ENCODE measurements at places on chromosomes 11 and 22.

DNA sequence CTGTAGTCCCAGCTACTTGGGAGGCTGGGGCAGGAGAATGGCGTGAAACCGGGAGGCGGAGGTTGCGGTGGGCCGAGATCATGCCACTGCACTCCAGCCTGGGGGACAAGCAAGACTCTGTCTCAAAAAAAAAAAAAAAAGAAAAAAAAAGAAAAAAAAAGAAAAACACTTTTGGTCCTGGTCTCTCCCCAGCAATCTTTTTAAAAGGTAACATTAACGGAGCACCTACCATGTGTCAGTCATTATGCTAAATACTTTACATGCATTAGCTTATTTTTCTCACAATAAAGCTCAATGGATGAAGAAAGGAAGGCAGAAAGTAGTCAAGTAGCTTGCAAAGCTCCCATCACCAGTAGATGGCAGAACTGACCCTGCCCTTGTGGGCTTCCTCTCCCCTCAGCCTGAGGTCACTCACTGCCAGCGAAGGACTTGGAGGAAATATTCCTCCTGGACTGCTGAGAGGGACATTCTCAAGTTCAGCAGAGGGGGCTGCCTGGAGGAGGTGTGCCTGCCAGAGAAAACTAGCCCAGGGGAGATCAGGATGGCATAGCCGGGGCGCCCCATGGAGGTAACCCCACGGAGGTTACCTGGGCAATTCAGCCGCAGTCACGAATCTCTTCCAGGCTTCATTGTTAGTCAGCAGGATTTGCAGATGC is 15.5 kb downstream of the APOL3 start:
- DNase-seq, result peak; percentile 42

- no peak for DNase-seq
These were observed 11.6 kb upstream of the OLFML1 start for GRCh38 chr11:7473717-7474116.

DNA sequence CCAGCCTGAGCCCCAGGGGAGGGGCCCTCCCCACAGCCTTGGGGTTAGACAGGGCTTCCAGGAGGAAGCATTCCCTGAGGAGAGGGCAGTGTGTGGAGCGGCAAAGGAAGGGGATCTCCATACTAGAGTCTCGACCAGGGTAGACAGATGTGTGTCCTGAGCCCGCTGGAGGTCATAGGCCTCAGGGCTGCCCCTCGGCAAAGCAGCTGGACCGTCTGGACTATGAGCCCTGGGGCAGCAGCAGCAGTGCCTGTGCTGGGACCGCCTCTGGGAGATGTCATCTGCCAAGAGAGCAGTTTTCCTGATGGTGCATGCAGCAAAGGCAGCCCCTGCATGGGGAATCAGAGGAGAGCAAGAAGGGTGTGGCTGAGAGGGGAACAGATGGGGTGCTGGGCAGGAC is 20.8 kb upstream of the TCF20 start:
- DNase-seq, result no peak

DNA sequence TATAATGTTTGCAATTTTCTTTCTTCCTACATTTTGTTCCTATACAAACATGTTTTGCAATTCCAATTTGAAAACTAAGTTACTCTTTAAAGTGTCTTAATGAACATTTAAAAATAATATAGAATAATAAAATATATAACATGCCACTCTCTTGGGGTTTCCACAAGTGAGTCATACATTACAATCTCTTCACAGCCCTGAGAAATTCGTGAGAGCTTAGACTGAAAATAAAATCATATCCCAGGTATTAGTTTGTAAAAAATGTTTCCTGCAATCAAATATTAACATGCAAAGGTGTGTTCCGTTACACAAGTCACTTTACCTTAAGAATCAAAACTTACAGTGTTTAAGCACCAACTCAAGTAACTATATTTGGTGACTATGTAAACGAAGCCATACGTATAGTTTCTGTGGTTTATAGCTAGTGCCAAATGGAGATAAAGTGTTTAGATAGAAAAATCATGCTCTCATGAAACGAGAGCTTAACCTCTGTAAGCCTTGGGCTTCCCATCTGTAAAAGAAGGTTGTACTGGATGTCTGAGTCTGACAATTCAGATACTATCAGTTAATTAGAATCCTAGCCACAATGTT is 253.6 kb upstream of the ANO3 start:
- DNase-seq, result peak; percentile 16

GRCh38 chr11:26651916-26652315 is 69.9 kb downstream of the SLC5A12 start:
- DNase-seq, result peak; percentile 28

- peak; percentile 24 for DNase-seq
These were observed 50.1 kb downstream of the FBLN1 start for GRCh38 chr22:45552580-45553350.

GRCh38 chr11:64900263-64900678 is 16.7 kb downstream of the ATG2A start:
- DNase-seq, result peak; percentile 89

DNA sequence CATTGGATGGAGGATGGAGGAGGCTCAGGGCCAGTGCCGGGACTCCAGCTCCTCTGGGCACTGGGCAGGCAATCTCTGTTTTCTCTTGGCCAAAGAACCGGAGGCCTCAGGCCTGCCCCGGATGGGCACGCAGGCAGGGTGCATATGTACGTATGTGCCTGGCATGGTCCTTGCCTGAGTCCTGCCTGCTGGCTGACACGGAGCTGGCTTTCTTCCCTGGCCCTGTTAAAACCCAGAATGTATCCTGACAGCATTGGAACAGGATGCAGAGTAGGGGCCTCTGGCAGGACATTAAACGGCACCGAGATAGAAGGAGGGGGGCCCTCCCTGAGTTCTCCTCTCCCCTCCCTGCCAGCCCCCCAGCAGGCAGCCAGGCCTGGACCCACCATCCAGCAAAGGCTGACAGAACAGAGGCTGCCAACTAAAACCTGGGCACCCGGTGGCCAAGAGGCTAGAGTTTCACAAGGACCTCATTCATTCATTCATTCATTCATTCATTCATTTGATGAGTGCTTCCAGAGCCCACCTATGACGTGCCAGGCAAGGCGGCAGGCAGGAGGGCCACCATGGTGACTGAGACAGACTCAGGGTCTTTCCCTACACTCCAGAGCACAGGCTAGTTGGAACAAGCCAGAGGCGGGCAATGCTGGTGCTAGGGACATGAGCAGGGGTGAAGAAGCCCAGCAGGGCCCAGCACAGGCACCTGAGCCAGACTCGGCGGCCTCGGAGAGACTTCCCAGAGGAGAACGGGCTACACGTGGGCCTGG is 28.8 kb downstream of the FLRT1 start:
- DNase-seq, result peak; percentile 60

- no peak for DNase-seq
These were observed 29.2 kb downstream of the CPT1A start for GRCh38 chr11:68812526-68812925.

GRCh38 chr11:116791002-116791812 is 472 bp downstream of the APOA5 start:
- peak; percentile 61 for DNase-seq

- peak; percentile 83 for DNase-seq
These were observed 2.1 kb downstream of the WEE1 start for GRCh38 chr11:9575260-9576240.

GRCh38 chr22:27839057-27839660 is 37.6 kb upstream of the MN1 start:
- DNase-seq, result no peak

GRCh38 chr11:98835335-98835734 is 185.4 kb upstream of the CNTN5 start:
- DNase-seq, result no peak

DNA sequence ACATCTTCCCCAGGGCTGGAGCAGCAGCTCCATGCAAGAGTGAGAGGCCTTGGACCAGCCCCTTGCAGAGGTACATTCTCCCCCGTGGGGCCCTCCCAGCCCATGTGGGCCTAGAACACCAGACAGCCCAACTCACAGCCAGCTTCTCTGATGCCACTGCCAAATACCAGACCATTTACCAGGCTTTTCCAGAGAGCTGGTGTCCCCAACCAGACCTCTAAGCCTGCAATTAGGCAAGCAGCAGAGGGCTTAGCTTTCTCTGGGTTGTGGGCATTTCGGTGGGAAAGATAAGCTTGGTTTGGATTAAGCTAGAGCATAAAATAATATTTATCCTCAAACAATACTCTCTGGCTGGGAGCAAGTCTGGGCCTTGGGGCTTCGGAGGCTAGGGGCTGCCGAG is 75.6 kb downstream of the TP53I11 start:
- no peak for DNase-seq

GRCh38 chr22:29314537-29315285 is 786 bp downstream of the RASL10A start:
- no peak for DNase-seq

DNA sequence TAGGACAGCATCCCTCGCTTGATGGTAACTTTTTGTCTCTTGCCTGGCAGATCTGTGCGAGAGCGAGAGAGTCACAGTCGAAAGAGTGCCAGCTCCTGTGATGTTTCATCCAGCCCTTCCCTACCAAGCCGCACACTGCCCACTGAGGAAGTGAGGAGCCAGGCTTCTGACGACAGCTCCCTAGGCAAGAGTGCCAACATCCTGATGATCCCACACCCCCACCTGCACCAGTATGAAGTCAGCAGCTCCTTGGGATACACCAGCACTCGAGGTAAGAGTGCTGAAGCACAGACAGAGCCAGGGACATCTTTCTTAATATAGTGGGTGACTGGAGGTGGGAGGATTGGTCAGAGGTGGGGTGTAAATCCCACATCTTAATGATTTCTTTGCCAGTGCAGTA is 61.1 kb downstream of the DEPDC5 start:
- no peak for DNase-seq

- DNase-seq, result no peak
These were observed 97.0 kb upstream of the PRR5 start for GRCh38 chr22:44604991-44605390.

DNA sequence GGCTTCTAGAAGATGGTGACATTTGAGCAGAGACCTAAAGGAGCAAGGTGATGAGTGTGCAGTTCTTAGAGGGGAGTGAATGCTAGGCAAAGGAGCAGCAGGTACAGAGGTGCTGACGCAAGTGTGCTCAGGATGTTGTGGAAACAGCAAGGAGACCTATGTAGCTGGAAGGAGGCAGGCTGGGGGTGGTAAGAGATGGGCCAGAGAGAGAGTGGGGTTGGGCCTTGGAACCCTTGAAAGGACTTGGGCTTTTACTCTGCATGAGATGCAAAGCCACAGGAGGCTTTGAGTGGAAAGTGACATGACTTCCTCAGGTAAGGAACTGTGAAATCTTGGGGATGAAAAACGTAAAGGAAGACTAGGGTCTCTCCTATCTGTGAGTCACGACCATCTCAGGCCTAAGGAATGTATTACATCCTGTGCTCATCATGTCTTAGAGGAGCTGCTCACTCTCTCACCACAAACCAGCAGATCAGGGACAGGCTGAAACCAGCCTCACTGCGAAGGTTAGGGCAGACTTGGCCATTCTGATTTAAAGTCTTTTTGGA is 65.4 kb downstream of the MICAL2 start:
- peak; percentile 97 for DNase-seq

GRCh38 chr11:74592063-74592440 is 330 bp upstream of the POLD3 start:
- DNase-seq, result no peak

GRCh38 chr11:66459138-66459778 is 7.4 kb upstream of the PELI3 start:
- DNase-seq, result no peak

- DNase-seq, result peak; percentile 75
These were observed 722 bp downstream of the IFITM10 start for GRCh38 chr11:1749395-1750351.

DNA sequence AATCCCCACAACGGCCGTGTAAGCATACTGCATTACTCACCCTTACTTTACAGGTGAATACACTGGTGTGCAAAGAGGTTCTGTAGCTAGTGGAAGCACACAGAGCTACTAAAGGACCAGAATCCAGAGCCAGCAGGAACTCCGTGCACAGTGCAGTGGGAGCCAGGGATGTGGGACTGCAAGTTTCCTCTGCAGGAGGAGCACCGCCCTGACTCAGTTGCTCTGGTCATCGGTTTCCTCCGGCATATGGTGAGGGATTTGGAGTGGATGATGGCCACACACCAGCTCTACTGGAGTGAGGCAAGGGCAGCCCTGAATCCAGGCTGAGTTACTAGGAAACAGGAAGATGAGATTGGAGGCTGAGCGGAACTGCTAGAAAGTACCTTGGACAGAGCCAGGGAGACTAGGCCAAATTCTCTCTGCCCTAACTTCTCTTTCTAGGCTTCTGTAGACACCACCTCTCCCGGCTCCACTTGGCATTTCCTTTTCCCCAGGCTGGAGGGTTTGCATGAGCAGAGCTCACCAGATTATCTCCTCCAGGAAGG is 18.2 kb upstream of the C22orf42 start:
- DNase-seq, result peak; percentile 4

DNA sequence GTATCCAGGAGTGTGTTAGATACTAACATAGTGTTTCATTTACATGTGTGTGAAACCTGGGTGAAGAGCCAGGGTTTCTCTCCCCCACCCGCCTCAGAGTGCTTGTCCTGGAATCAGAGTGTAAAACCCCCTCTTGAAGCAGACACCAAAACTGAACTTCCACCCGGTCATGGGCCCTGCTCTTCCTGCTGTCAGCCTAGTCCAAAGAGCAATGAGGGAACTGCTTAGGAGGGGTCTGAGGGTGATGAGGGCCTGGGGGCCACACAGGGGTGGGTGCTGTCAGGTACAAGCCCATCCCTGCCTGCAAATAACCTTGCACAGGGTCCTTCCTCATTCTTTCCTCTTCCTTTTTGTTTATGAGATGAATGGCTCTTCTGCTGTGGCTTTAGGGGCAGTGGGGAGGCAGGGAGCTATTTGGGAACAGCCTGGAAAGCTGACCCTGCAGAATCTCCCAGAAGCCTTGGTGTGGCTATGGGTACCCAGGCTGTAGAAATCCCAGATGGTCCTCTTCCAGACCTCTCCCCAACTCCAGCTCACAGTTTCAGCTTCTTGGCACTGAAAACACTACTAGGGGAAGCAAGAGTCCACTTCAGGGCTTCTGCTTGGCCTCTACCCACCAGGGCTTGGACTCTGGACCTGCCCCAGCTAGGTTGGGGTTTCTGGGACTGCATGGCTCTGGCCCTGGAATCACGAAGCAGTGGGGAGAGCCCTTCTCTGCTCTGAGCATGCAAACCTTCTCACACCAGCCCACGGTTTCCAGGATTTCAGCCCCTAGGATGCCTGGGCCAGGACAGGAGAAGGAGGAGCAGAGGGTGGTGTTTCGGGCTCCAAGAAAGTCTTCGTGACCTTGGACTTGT is 8.5 kb downstream of the BATF2 start:
- DNase-seq, result no peak

- DNase-seq, result no peak
These were observed 11.1 kb downstream of the GRAMD1B start for GRCh38 chr11:123441161-123441560.

- DNase-seq, result peak; percentile 89
These were observed 33.2 kb upstream of the CCDC89 start for GRCh38 chr11:85718991-85719807.

GRCh38 chr11:122872046-122872445 is 10.5 kb upstream of the JHY start:
- DNase-seq, result no peak

GRCh38 chr22:49087716-49088601 is 739.7 kb downstream of the BRD1 start:
- DNase-seq, result no peak

GRCh38 chr11:116661056-116661455 is 111.7 kb downstream of the BUD13 start:
- no peak for DNase-seq
